Activated T-cell treated with anti-CD3 and anti-CD28 coated beads, Interleukin-2, amount 50 U/mL, for 48 hours (primary cell): ENCODE measurements at places on chromosomes 2 and 18.

- no peak for DNase-seq
Measured at GRCh38 chr18:62771494-62772270, 56.3 kb downstream of the PHLPP1 start.

- no peak for DNase-seq
Measured at GRCh38 chr2:144426981-144427479, 92.9 kb downstream of the ZEB2 start.

GRCh38 chr2:104769096-104769495 is 84.8 kb upstream of the POU3F3 start:
- no peak for DNase-seq

GRCh38 chr2:111952871-111953452 is 54.6 kb downstream of the MERTK start:
- peak; percentile 41 for DNase-seq

GRCh38 chr18:13273800-13274199 is 55.2 kb downstream of the LDLRAD4 start:
- peak; percentile 64 for DNase-seq
